ENCODE measurements at places on chromosomes 4 and X.

DNA sequence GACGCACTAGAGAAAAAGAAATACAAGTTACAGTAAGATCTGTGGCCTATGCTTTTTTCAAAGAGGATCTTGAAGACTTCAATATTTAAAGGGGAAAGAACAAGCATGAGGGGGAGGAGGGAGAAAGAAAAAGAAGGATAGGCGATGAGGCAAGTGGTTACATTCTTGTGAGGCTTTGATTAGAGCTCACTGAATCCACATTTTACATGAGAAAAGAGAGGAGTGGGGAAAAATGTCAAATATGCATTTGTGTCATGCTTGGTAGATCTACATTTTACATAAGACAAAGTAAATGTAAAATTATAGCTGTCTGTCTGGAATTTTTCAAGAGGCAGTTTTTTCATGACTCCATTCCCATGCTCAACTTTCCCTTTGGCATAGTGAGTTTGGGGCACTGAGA, 965.9 kb downstream of the FSTL5 start:
- DNase-seq = no peak

GRCh38 chr4:9944431-9945425, 76.6 kb downstream of the SLC2A9 start:
- DNase-seq = no peak

GRCh38 chrX:72479324-72480274, 93.0 kb downstream of the HDAC8 start:
- DNase-seq = no peak

GRCh38 chr4:120971884-120972283, 49.4 kb upstream of the PRDM5 start:
- DNase-seq = no peak

DNA sequence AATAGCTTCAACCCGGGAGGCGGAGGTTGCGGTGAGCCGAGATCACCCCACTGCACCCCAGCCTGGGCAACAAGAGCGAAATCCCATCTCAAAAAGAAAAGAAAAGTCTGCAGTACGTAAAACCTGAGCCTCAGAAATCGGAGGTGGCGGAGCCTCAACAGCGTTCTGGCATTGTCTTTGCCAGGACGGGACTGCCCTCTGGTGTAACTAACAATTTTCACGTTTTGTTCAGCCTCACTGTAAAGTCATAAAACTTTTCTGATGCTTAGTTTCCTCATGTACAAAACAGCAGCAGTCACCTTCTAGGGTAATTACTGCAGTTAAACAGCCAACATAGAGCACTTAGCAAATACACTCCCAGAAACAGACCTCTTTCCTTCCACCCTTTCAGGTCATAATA, 121.7 kb downstream of the RBM47 start:
- DNase-seq = no peak

- no peak for DNase-seq
Observed at GRCh38 chr4:96504386-96504785, 664.5 kb downstream of the PDHA2 start.

- no peak for DNase-seq
Observed at GRCh38 chrX:20438871-20439526, 172.3 kb upstream of the RPS6KA3 start.
